Stimulated activated CD4-positive, alpha-beta T cell treated with anti-CD3 and anti-CD28 coated beads, TNF-alpha, amount 100 ng/mL, for 24 hours (primary cell): ENCODE measurements at places on chromosomes 11 and 22.

DNA sequence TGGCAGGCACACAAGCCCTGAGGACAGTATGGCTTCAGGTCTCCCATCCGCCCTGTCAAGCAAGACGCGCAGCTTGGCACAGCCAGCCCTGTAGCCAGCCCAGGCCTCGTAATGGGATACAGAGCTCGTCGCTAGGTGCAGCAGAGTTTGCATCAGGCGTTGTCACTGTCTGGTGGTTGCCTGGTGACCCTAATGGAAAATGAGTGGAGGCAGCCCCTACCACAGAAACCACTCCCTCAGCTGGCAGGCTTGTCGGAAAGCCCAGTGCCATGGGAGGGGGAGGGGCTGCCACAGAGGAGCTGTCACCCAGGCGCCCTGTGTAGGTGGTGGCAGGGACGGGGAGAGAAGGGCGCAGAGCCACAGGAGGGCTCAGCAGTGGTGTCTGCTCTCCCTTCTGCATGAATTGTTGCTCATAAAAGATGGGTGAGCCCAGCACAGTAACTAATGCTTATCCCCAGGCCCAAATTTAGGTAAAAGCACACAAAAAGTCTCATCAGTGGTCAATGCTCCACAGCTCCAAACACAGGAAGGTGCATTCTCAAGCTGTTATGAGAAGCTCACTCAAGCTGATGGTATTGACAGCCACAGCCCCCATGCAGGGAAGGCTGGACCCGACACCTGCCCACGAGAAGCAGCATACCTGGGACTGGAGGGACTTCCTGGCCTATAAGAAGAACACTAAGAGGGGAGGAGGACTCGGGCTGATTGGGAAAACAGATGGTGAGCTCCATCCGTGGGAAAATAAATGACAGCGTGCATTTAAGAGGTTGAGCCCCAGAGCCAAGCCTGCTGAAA, 164.6 kb downstream of the ETS1 start:
- peak; percentile 80 for DNase-seq

DNA sequence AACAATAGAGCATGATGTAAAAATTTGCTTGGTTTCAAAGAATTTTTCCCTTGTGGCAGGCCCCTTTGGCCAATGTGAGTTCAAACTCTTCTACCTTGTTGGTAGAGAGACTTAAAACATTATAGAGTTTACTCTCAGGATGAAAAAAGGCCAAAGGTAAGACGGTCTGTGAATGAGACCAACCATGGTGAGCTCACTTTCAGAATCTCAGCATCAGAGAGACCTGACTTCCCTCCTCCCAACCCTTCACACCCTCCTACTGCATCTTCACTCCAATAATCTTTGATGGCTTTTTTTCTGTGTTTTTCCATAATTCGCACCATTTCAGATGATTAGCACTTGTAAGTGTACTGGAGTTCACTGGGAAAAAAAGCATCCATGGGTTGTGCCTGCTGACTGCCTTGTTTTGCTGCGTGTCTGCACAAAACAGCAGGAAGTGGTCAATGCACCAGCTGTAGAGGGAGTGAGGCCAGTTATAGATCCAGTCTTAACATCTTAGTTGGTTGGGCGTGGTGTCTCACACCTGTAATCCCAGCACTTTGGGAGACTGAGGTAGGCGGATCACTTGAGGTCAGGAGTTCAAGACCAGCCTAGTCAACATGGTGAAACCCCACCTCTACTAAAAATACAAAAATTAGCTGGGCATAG, 64.1 kb downstream of the SLC1A2 start:
- no peak for DNase-seq

DNA sequence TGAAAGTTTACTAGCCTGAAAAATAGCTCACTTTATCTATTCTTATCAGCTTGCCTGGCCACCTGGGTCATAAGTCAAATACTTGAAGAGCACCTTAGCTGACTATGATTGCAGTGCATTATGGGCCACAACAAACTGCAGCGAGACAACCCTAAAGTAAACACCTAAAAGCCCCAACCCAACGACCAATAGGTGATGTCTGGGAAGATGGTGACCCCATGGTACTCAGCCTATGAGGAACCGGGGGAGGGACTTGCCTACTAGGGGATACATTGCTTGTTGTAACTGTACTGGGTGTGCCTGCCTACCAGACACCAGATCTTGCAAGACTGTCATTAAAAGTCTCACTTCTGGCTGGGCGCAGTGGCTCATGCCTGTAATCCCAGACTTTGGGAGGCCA, 35.6 kb upstream of the APOBEC3A start:
- DNase-seq = no peak

DNA sequence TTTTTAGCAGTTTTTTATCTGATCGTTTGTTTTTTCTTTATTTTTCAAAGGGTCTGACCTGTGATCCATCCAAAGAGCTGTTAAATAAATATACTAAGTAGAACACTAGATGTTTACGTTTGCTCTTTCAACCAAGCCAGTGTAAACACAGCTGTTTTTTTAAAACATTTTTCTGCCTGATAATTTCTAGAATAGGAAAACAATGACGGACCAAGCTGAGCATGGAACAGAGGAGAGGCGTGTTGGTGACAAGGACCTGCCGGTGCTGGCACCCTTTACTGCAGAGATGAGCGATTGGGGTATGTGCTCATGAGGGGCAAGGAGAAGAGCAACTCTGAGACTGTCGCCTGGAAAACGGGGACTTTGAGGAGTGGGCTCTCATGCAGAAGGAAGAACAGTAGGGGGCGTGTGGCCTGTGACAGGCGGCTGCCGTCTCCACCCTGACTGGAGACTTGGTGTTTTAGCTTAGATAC, 28.6 kb upstream of the PANX2 start:
- no peak for DNase-seq

DNA sequence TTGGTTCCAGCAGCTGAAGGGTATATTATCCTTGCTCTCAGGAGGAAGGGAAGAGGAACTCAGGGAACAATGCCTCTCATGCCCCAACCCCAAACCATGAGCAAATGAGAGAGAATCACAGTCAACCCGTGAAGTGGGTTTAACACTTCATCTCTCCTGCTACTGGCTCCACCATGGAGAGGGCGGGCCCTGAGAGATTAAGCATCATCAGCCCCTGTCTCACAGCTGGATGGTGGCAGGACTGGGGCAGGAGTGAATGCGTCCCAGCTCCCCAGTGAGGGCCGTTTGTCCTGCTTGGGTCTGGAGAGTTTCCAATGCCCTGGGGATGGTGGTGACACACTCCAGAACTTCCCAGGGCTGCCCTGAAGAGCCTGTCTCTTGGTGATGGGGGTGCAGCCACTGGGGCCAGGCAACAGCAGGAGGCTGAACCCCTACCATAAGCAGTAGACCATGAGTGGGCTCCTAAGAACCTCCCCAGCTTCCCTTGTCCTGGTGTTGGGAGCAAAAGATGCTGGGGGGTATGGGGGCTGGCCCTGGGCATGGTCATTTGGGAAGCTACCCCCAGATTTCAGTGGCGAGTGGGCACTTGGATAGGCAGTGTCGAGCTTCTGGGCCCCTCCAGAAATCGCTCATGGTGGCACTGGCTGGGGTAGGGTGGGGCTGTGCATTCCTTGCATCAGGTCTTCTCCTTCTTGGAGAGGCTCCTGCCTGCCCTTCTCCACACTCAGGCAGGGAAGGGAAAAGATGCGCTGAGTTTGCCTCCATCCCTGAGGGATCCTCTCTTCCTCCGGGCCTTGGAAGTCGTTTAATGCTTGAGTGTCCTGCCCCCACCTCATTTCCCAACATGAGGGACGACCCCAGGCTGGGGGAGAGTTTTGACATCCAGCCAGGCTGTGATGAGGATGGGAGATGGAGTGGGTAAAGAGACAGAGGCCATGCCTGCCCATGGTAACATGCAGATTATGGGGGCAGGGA, 157.5 kb downstream of the ST3GAL4 start:
- DNase-seq = no peak

DNA sequence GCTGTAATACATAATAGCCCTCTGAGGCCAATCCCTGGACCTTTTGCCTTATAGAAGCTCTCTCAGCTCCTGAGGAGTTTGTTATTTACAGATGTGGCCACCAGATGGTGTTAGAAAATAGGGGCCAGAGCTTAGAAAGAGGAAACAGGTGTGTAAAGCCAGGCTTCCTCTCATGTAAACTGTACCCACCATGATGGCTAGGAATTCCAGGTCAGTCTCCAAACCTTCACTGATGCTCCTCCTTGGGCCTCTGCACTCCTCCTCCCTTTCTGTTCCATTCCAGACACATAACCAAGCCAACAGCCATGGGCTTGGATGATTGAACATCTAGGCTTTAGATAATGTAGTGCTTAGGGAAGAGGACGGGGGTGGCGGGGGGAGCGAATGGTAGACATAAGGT, 39.7 kb downstream of the USP35 start:
- DNase-seq = no peak

GRCh38 chr11:63445720-63446119, 45.2 kb downstream of the PLAAT5 start:
- no peak for DNase-seq

GRCh38 chr11:44634401-44635281, 69.2 kb downstream of the CD82 start:
- no peak for DNase-seq

DNA sequence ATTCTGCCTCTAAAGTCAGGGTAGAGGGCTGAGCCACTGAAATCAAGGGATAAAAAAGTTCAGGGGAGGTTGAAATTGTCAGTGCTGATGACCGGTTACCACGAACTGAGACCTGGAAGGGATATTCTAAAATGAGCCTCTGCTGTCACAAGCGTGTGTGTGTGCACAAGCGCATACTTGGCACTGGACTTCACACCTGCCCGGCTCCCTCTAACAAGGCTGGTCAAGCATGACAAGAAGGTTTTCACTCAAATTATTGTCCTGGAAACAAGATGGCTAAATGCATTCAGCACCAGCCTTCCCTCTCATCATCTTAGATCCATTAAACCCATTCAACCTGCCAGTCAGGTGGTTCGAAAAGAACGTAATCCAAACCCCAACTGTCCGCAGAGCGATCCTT, 54.8 kb upstream of the CECR2 start:
- DNase-seq = no peak

DNA sequence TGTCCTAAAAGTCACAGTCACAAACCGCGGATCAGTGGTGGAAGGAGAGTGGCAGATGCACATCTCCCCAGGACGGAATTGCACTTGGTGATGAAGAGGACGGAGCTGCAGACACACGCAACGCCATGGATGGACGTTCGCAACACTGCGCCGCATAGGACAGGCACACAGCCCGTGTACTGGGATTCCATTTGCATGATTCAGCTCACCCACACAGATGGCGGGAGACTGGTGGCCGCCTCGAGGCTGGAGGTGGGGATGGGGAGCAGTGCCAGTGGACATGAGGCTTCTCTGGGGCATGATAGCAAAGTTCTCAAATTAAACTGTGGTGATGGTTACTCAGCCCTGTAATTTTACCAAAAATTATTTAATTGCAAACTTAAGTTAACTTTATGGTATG, 37.4 kb downstream of the DUSP8 start:
- DNase-seq = no peak

DNA sequence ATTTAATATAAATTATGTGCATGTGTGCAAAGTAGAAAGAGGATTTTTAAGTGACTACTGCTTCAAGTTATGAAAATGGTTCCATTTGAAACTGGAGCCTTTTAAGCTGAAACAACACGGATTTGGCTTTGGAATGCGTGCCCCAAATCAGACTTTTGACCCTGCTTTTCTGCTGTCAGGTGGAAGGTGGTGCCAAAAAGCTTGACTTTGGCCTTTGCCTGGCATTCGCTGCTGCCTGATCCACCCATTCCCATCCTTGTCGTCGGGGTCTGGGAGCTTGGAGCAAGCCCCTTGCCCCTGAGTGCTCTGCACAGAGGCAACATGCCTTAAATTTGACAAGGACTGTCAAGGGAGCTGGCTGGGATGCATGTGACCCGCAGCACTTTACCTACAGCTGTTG, 335.3 kb upstream of the SYN3 start:
- DNase-seq = no peak

DNA sequence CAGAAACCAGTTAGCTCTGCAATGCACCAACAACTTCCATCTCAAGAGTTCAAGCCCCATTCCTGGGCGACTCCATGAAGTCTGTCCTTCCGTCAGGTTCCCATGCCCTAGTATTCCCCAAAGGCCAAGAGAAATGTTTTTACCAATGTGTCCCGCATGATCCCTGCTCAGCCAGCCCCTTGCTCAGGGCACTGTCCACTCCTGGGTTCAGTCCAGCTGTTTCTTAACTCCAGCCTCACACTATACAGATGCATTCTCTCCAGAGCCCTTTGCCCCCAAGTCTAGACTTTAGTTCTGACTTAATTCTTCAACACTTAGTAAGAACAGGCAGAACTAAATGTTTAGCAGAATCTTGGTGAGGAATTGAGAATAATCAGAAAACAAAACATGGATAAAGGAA, 497.5 kb downstream of the SOX6 start:
- DNase-seq = no peak

DNA sequence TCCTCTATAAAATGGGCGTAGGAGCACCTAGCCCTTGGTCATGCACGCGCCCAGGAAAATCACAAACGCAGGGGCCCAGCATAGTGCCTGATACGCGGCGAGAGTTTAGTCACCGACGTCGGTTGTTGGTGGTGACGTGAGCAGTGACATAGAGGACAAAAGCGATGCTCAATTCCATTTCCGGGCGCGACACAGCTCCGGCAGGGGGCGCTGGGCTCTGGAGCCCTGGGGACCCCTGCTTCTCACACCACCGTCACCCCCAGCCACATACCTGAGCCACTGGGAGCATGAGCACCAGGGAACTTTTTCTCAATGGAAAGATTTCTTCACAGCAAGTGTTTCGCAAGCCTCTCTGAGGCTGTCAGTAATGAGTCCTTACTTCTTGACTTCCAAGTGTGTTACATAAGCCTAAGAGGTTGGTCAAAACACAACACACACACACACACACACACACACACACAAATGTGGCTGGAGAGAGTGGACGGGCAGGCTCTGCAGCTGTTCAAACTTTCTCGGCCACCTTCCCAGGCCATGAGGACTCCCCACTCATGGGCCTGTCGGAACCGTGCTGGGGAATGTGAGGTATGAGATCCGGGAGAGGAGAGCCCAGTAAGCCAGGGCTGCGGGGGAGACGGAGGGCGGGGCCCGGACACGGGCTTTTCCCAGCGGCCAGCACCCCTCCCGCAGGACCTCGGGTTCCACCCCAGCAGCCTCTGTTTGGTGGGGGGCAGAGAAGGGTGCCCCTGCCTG, 36.9 kb upstream of the LINC01488 start:
- no peak for DNase-seq

- no peak for DNase-seq
Observed at GRCh38 chr22:45125188-45125587, 38.5 kb upstream of the NUP50 start.

DNA sequence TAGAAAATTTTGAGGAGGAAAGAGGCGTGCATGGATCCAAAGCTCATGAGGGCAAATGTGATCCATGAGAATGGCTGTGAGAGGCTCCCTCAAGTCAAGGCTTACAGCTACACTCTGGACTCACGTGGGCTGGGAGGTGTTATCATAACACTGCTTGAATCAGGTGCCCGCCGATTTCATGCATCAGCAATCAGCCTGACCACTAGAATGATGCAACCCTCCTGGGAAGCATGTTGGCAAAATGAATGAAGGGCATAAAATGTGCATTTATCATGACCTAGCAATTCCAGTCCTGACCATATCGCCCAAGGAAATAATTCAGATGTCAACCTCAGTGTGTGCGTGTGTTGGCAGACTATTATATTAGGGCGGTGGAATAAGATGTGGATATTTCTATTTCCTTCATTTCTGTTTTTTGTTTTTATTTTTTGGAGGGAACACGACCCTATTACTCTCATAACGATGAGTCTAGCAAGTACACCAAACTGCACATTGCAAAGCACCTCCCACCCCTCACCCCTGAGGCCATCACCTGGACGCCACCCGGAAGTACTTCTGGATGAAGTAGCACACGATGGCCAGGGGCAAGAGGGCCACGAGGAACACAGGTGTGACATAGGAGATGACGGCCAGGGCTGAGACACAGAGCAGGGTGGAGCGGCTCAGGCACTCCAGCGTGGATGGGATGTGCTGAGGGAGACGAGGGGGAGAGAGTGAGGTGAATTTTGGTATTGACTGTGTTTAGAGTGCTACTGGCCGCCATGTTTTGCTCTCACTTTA, 15.7 kb upstream of the KCNJ11 start:
- DNase-seq = no peak
